ENCODE measurements at places on chromosomes 1 and 21.

DNA sequence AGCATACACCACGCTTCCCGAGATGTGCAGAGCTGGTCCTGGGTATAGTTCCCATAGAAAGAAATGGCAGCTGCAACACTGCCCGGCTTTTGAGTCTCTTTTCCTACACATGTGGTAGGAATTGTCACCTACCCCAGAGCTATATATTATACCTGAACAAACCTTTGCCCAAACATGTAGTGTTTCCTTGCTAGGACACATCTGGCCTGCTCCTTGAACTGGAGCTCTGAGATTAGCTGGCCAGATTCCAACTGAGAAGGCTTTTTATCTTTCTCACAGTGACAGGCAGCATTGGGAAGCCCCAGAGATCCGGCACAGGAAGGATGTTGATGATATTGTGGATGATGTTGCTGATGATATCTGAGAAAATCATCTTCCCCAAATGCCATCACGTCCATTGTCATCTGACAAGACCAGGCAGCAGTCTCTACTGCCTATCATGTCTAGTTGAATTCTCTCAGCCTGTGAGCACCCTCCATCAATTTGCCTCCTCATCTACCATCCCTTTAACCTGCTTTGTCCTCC lies 115.0 kb upstream of the SMYD2 start:
- no peak for DNase-seq

DNA sequence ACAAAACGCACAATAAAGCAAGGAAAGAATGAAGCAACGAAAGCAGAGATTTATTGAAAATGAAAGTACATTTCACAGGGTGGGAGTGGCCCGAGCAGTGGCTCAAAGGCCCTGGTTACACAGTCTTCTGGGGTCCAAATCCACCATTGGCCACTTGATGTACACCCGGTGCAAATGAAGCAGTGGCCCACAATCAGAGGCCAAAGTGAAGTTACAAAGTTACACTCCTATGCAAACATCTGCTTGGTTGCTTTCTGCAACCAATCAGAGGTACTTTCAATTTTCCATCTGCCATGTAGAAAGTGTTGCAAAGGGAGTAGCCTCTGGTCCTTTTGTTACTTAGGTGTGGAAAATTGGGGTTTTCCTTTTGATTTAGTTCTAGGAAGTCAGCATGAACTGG lies 10.0 kb upstream of the DNAH14 start:
- no peak for DNase-seq

GRCh38 chr1:93253516-93253915 lies 73.0 kb downstream of the CCDC18 start:
- DNase-seq = no peak

GRCh38 chr1:89339039-89339438 lies 24.8 kb upstream of the GBP6 start:
- DNase-seq = no peak

GRCh38 chr1:170471398-170472053 lies 60.4 kb upstream of the GORAB start:
- no peak for DNase-seq

DNA sequence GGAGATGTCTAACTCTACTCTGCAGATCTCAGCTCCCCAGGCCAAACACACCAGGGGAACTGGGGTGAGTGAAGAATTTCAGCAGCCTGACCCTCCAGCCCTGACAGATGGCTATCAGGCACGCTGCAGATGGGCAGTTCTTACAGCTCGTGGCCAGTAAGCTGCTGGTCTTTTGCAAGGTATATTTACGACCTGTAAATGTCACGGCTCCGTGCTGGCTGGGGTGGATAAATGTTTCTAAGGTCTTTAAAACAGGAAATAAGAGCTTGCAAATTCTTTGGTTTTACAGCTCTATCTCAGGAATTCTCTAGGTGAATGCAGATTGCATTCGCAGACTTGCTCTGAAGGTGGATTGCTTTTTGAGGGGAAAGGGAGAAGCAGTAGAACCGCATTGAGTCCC lies 10.1 kb downstream of the DOP1B start:
- DNase-seq = no peak

DNA sequence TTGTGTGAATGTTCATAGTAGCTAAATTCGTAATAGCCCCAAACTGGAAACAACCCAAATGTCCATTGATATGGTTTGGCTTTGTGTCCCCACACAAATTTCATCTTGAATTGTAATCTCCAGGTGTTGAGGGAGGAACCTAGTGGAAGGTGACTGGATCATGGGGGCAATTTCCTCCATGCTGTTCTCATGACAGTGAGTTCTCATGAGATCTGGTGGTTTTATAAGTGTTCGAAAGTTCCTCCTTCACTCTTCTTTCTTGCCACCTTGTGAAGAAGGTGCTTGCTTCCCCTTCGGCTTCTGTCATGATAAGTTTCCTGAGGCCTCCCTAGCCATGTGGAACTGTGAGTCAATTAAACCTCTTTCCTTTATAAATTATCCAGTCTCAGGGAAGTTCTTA lies 11.3 kb downstream of the UBE2G2 start:
- no peak for DNase-seq

GRCh38 chr1:81563632-81564031 lies 237.1 kb upstream of the ADGRL2 start:
- no peak for DNase-seq

DNA sequence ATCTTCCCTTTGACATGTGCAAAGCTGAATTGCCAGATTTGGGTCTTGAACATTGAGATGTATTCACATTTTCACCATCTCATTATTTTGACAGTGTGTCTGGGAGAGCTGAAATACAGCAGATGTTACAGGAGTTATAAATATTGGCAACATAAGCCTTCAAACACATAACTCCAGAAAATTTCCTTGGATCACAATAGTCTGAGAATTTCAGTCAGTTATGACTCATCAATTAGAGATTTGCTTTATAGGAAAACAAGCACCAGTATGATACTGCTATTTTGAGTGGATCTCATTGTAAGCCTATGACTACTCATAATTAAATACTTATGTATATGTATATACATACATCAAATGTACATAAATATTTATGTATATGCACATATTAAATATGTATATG lies 1171.8 kb downstream of the AMY1C start:
- DNase-seq = no peak

GRCh38 chr21:24899138-24899537 lies 708.1 kb downstream of the MRPL39 start:
- DNase-seq = no peak

- no peak for DNase-seq
Observed at GRCh38 chr1:87242445-87243185, 86.1 kb upstream of the LMO4 start.

GRCh38 chr1:24895511-24895910 lies 34.6 kb downstream of the RUNX3 start:
- no peak for DNase-seq

GRCh38 chr1:36871146-36871971 lies 163.0 kb downstream of the GRIK3 start:
- no peak for DNase-seq

DNA sequence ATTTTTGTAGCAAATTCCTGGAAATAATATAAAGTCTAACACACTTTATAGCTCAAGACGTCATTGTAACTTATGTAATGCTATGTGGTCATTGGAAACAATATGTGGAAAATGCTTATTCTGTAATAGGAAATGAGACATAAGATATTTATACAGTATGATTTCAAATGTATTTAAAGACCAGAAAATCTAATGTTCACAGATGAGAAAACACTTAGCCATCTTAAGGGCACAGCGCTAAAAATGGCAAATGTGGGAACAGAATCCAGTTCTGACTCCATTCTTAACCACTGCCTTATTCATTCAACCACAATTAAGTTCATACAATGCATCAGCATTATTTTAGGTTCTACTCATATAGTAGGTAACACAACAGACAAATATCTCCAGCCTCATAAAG lies 12.5 kb downstream of the CSDE1 start:
- no peak for DNase-seq

GRCh38 chr21:26451081-26451740 lies 121.9 kb downstream of the CYYR1 start:
- no peak for DNase-seq

DNA sequence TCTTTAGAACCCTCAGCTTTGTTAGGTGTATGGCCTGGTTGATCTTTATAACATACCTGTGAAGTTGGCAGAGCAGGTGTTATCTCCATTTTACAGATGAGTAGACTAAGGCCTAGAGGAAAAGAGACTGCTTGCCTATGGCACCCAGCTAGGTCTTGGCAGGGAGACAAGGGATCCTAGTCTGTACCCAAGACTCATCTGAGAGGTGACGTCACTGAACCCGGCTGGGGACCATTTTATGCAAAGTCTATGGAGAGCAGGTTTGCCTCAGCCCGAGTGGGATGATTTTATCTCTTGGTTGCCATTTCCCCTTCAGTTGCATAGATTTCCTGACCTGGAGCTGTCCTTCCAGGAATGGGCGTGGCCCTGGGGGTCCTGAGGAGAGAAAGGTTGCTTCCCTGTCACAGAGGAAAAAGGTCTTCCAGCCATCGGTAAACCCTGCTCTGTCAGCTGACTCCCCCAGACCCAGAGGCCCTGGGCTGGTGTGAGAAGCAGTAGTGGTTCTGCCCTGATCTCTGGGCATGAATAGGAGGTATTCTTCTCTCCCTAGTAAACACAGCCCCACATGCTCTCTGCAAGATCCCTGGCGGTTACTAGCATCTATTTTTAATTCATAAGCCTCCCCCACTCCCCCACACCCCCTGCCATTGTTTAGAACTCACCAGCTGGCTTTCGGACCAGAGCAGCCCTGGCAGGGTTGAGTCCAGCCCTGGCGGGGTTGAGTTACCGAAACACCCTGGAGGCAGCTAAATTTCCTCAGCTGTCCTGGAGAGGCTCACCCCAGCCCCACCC lies 19.6 kb downstream of the TMCC2 start:
- peak; percentile 85 for DNase-seq

DNA sequence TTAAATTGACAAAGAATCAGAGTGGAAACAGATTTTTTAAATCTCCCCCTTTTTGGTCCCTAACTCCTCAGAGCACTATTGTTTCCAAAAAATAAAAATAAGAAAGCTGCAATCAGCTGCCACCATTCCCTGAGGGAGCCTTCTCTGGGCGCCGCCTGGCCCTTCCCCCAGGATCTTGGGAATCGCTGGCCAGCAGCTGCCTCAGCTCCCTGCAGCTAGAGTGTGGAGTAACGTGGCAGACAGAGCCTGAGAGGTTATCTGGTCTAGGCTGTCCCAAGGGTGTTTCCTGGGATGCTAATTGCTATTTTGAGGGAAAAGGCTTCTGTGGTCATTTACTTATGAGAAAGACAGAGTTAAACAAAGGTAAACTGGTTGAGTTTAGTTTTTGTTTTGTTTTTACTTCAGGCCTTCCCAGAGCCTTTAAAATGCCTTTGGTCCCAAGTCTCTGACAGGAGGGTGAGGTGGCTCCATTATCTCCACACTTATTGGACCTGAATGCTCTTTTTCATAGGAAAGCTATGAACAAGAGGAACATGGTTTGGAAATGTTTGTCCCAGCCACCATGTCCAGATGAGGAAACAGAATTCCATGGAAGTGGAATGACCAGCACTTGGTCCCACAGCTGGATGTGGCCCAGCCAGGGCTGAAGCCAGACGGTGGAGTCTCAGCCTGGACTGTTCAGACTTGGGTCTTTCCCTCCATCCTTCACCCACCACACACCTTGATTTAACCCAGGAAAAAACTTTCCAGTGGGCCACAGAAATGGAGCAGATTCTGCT lies 14.1 kb upstream of the KIAA1614 start:
- DNase-seq = no peak

GRCh38 chr1:115179397-115180079 lies 90.2 kb upstream of the TSPAN2 start:
- no peak for DNase-seq

DNA sequence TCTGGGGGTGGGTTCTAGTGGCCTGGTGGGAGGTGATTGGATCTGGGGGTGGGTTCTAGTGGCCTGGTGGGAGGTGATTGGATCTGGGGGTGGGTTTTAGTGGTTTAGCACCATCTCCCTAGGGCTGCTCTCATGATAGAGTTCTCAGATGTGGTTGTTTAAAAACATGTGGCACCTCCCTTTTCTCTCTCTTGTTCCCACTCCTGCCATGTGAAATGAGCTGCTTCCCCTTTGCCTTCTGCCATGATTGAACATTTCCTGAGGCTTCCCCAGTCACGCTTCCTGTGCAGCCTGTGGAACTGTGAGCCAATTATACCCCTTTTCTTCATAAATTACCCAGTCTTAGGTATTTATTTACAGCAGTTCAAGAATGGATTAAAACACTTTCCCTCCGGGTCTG lies 327.3 kb upstream of the AJAP1 start:
- DNase-seq = no peak

DNA sequence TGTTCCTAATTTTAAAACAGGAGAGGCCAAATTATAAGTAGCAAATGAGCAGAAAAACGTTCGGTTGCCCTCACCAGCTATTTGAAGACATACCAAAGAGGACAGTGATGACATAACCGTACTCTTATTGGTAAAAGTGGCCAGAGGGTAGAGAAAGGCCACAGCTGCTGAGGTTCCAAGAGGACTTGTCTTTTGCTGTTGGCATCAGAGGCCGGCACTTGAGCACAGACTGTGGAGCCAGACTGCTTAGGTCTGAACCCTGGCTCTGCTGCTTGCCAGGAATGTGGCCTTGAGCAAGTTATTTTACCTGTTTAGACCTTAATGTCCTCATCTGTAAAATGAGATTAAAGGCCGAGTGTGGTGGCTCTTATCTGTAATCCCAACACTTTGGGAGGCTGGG lies 14.9 kb downstream of the ETV3L start:
- DNase-seq = no peak

- no peak for DNase-seq
Observed at GRCh38 chr1:93640656-93641440, 40.8 kb downstream of the BCAR3 start.

GRCh38 chr1:21703318-21703963 lies 34.3 kb upstream of the RAP1GAP start:
- DNase-seq = no peak

GRCh38 chr1:69504730-69505252 lies 62.9 kb upstream of the LRRC7 start:
- DNase-seq = no peak

- no peak for DNase-seq
Observed at GRCh38 chr1:165893507-165893906, 66.1 kb downstream of the UCK2 start.

DNA sequence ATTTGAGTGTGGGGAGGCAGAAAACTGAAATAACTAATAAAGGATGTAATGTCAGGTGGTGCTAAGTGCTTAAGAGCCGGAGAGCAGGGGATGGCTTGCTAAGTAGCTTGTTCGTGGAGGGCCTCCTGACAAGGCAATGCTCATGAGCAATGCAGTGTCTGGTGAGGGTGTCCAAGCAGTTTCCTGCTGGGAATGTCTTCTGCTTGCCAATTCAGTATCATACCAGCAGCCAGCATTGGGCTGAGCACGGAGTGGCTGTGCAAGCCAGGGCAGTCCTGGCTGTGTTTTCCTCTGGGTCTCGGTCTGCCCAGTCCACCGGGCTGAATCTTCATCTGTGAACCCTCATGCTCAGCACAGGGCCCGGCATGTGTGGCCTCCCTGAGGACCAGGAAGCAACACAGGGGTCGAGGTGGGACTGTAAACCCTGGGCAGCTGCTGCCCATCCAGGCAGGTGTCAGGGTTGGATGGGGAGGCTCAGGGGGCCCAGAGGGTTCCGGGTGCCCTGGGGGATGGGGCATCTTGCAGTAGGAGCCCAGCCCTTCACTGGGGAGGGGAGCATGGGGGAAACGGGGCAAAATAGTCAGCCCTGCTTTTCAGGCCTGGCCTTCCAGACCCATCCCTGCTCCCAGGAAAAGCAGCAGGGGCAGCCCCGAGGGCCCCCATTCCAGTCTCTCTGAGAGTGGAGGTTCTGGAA lies 27.5 kb downstream of the EDN2 start:
- DNase-seq = no peak
